ENCODE measurements at places on chromosomes 1 and 21.

DNA sequence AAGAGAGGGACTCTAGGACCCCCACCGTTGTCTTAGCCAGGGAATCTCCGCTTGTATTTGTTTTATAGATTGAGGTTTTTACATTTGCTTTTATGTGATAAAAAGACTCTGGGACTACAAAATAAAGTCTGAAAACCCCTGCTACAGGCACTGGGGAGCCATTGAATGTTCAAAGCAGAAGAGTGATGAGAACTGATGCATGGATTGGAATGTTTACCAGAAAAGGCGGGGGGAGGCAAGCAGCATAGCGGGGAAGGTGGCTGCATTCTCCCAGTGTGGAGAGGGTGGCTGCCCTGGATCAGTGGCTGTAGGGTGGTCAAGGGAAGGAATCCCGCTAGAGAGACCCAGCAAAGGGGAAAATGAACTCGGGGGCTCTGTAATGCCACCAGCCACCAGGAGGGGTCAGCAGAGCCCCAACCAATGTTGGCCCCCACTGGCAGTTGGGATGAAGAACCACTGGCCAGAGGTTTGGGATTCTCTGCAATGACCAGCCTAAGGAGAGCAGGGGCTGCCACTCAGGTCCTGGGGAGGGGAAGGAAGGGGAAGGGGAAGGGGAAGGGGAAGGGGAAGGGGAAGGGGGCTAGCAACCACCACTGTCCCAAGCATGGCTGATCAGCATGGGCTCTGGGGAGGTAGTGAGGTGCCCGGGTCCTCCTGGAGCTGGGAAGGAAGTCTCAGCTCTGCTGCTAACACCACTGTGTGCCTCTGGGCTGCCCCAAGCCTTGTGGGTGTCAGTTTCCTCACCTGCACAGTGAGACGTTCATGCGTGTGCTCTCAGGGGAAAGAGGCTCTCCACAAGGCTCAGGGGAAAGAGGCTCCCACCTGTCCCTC is 19.2 kb upstream of the PEF1 start:
- DNase-seq = peak; percentile 95

GRCh38 chr1:231690059-231690458 is 63.5 kb downstream of the DISC1 start:
- no peak for DNase-seq

DNA sequence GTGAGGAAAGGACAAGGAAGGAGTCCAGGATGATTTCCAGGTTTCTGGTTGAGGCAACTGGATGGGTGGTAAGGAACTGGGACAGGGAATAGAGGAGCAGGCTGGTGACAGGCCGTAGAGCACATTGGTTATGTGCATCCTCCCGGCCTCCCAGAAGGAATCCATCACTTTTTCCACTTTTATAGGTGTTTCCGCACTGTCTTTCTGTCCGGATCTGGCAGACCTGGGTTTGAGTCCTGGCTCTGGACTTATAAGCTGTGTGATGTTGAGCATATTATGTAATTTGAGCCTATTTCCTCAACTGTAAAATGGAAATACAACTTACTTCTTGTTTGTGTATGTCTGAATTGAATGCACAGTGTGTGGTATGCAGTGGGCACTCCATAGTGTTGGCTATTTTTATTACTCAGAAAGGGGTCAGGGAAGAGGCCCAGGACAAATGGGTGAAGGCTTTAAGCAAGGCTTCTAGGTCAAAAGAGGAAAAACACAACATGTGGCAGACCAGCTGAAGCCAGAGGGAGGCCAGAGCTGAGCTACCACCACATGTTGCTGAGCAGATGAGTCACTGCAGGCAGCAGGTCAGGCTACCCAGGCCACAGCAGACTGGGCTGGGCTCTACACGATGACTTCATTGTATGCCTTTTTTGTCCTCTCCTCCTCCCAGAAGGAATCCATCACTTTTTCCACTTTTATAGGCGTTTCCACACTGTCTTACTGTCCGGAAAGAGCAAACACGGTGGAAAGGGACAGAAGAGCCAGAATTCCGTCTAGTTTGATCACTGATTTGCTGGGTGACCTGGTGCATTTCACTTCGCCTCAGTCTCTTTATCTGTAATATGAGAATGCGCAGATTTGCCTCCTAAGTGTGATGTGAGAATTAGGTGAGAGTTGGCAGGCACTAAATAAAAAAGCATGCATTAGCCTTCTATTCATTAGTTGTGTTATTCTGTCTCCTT is 791 bp upstream of the MAST2 start:
- peak; percentile 69 for DNase-seq

- DNase-seq = no peak
These were observed 50.4 kb downstream of the NFIA start for GRCh38 chr1:61132645-61133334.
